Placental pericyte (primary cell): ENCODE measurements at places on chromosomes 7 and 10. TPM values are rescaled to one million over a fixed set of nuclear protein-coding genes. Genes with fewer than 3 reads are reported as not detected.

PTPRZ1 gene
- total RNA-seq = 0.29 TPM in 1 of 2 replicates, not detected in the other

TMEM225B gene
- 0.44 TPM in 1 of 2 replicates, not detected in the other for total RNA-seq

ITIH5 gene
- total RNA-seq = under 0.01 TPM in 1 of 2 replicates, not detected in the other

OPN4 gene
- not detected in 2 replicates for total RNA-seq

ENKUR gene
- total RNA-seq = not detected in 2 replicates

AFAP1L2 gene
- 12.6 and 62.2 TPM in 2 replicates for total RNA-seq
